Left renal cortex interstitium (tissue), 4 donors: ENCODE measurements at places on chromosomes 11 and 22. TPM values are rescaled to one million over a fixed set of nuclear protein-coding genes. Genes with fewer than 3 reads are reported as not detected.

GRCh38 chr11:10366568-10367331, 61.9 kb downstream of the ADM start:
- DNase-seq: no peak

CD3E gene
- polyA plus RNA-seq: 0.39 TPM

DNA sequence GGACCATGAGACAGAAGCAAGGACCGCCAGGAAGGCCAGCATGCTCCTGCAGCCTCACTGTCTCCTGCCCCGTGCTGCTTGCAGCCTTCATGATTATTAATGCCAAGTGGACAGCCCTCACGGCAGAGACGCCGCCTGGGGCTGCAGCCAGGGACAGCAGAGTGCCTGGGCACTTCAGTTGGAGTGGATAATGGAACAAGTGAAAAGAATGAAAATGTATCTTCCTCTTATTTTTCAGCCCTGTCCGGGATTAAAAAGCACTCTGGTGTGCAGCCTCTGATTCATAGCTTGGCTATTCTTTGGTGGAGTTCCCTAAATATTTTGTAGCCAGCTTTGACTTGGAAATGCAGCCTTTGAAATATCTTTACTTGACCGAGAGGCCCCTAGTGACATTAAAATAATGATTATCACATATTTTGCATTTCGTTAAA, 1404.2 kb downstream of the BRD1 start:
- no peak for DNase-seq

GRCh38 chr22:23849009-23850006, 8.4 kb upstream of the SLC2A11 start:
- DNase-seq: peak; percentile 70

ACR gene
- polyA plus RNA-seq: 0.51 TPM

PC gene
- 56.5 TPM for polyA plus RNA-seq

MRPL23 gene
- 78.2 TPM for polyA plus RNA-seq

DNA sequence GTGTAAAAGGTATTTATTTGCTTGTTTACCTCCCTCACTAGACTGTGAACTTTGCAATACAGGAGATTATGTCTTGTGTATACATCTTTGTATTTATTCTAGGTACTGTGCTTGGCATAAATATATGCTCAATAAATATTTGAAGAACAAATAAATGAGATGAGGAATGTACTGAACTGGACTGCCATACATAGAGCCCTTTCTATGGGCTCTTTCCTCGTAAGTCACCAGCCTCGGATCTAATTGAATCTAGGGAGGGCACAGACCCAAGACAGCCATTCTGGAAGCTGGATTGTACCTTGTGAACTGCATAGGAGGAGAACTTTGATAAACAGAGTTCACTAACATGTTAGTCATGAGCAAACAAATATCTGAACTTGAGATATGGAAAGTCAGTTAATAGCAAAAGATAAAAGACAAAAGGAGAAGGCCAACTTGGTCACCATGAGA, 503.9 kb downstream of the INSC start:
- DNase-seq: no peak

- peak; percentile 55 for DNase-seq
Observed at GRCh38 chr11:94768602-94769541, 716 bp downstream of the AMOTL1 start.

MAP6 gene
- polyA plus RNA-seq: 8.9 TPM

CLNS1A gene
- 202 TPM for polyA plus RNA-seq

GRCh38 chr22:37940698-37941376, 12.6 kb downstream of the C22orf23 start:
- no peak for DNase-seq

CD3G gene
- 0.20 TPM for polyA plus RNA-seq

DNA sequence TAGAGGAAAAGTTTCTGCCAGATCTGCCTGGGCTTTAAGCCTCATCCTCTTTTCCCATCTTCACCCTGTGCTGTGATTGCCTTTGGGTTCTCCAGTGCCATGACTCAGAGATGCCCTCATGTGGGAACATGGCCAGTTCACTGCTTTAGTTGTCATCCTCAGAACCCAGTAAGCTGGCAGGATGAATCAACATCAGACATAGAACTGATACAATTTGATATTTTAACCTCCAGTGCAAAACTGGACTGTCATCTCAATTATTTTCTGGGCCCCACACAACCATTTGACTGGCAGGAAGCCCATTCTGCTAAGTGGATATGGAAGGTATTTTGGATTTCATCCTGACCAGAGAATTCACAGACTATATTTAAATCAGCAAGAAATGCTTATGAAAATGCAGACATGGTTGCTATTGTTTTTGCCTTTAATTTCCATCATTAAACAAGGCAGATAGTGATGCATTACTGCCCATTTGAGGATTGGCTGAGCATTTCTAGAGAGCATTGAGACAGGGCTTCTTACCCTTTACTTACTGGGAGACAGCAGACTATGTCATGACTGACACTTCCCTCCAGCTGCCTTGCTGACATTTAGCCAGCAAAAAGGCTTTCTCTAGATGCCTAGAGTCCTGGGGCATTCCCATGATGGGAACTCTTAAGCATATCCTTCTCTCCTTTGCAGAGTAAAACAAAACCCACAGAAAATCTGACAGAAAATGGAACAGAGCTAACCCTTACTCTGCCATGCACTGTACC, 327.1 kb upstream of the MTNR1B start:
- DNase-seq: no peak

GRCh38 chr11:7575841-7576725, 62.3 kb downstream of the PPFIBP2 start:
- DNase-seq: no peak

GRCh38 chr11:85133636-85134035, 493.5 kb downstream of the DLG2 start:
- no peak for DNase-seq

GRCh38 chr11:134433251-134433650, 21.2 kb upstream of the B3GAT1 start:
- DNase-seq: no peak

PDE2A gene
- polyA plus RNA-seq: 12.7 TPM

- no peak for DNase-seq
Observed at GRCh38 chr11:44988111-44988510, 37.4 kb upstream of the TP53I11 start.

DNA sequence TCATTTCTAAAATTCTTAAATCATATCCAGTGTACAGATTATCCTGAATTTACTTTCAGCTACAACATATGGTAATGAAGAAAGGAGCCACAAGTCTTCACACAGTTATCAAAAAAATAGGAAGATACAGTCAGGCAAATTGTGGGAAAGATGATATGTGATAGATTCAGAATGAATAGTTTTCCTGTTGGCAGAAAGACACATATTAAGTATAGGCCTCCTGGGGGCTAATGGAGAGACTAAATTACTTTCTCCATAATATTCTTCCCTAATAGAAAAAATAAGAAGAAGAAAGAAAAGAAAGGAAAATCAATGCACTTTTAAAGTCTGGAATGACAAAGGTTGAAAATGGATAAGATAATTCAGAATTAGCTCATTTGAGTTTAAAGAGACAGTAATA, 2073.5 kb downstream of the LRRC4C start:
- DNase-seq: no peak

DNA sequence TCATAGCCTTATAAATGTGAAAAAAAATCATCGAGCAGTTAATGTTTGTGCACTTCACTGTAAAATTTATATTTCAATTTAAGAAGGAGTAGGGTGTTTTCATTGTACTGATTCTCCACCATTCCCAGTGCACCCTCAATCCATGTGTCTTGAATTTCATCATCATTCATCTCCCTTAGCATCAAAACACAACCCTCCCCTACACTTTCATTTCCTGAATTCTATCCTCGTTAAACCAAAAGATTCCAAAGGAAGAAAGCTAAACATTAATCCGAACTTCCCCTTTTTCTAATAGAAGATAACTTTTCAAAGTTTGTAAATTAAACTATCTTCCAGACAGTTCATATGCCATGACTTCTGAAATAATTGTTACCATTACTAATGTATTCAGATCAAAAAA, 34.1 kb upstream of the OR8B8 start:
- no peak for DNase-seq

GRCh38 chr11:115085461-115086210, 407.3 kb downstream of the NXPE2 start:
- no peak for DNase-seq

OR10A2 gene
- 0.09 TPM for polyA plus RNA-seq

DNA sequence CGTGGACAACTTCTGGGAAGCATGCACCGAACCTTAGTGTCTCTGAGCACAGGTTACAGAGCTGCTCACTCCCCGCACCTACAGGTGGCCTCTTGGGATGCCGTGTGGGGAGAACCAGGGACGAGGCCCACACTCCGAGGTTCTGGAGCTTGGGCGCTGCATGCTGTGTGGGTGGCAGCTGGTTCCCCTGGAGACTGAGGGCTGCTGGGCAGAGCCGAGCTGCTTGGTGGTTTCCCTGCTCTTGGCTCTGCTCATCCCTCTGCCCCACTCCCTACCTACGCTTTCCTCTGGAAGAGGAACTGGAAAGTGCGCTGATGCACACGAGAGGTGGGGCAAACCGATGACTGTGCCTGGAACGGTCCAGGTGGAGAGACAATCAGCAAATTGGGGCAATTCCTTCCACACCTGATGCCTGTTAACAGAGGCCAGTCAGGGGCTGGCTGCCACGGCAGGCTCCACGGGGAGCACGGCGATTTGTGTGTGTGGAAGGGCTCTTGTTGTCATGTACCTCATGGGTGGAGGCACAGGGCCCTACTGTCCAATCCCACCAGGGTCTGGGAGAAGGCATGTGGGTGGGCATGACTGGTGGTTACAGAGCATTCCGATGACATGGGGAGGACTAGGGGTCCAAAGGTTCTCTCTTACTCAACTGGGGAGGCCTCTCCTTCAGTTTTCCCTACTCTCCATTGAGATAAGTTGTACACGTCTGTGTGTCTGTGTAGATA, 60.9 kb downstream of the ST14 start:
- no peak for DNase-seq

IL18 gene
- polyA plus RNA-seq: 7.7 TPM

PANX2 gene
- 2.1 TPM for polyA plus RNA-seq

FAM111B gene
- polyA plus RNA-seq: 11.2 TPM
